HFF-Myc (cell line): ENCODE measurements at places on chromosomes 16 and 17.
A peak's percentile ranks its signal among the peaks of the same experiment; 100 is the strongest.

- DNase-seq = peak; percentile 61
Measured at GRCh38 chr16:11407047-11407982, 62.1 kb downstream of the RMI2 start.

DNA sequence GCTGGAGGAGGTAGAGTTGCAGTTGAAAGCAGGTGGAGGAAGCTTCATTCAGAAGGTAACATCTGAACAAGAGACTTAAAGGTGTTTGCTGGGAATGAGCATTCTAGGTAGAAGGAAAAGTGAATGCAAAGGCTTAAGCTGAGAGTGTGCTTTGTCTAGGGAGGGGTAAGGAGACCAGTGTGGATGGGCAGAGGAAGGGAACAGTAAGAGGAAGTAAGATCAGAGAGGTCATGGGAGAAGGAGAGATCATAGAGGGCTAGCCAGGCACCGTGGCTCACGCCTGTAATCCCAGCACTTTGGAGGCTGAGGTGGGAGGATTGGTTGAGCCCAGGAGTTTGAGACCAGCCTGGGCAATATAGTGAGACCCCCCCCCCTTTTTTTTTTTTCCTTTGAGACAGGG is 3.3 kb downstream of the STX4 start:
- DNase-seq = no peak

DNA sequence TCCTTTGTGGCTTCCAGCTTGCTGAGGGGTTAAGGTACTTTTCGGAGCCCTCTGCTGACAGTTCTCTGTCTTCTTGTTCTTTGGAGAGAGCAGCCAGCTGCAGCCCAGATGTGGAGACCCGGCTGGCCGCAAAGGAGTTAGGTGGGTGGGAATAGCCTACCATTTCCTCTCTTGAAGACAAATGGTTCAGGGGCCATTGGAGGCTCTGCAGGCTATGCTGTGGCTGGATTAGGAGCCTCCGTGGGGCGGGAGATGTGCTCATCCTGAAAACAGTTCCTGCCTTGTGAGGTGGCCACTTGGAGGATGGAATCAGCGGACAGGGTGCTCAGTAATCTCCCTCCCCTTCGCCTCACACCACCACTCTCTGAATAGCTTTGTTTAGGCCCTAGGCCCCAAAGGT is 30.3 kb downstream of the MEOX1 start:
- no peak for DNase-seq

DNA sequence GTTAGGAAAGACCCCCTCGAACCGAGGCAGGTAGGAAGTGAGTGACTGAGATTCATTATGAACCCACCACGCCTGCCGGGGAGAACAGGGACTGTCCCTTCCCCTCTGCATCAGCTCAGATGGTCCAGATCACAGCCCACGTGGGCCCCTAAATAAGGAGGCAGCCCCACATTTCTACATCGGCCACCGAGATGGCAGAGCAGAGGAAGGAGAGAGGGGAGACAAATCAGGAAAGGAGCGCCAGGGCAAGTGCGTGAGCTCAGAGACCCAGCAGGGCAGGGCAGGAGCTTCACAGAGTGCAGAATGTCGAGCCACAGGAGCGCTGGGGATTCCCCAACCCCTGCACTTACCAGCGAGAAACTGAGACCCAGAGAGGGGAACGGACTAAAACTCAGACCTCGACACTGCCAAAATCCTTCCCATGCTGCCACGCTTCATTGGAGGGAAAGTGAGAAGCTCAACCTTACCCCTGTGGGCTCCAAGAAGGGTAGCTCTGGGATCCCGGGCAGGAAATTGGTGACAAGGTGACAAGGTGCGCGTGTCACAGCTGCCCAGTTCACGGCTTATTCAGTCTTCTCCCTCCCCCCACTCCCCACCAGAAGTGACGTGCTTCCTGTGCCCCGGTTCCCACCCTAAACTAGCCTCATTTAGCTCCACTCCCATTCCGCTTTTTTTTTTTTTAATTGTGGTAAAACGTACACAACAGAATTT is at the start of gene ICAM2:
TSS of gene ICAM2 (minus strand) at position 578 of the 711 bp plus-strand sequence. CDS start 13,942 bp downstream, outside the sequence.
- no peak for DNase-seq

DNA sequence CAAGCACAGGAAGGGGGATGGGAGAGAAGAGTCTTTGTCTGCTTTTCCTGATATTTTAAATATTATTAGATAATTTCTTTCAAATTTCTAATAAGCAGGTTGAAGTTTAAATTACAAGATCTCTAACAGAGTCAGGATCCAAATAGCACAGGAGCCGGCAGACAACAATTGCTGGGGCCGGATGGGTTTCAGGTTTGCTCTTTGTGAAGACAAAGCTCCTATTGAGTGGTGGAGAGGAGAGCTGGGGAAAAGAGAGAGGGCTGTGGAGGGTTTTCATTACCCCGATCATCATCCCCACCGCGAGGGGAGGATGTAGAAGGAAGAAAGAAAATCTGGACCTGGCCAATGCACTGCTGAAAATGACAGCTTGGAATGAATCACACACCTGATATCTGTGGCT is 197.3 kb downstream of the SOX9 start:
- no peak for DNase-seq

- no peak for DNase-seq
Measured at GRCh38 chr17:80569924-80570323, 25.3 kb downstream of the RPTOR start.

GRCh38 chr16:62335356-62335755 is 299.1 kb upstream of the CDH8 start:
- DNase-seq = no peak

DNA sequence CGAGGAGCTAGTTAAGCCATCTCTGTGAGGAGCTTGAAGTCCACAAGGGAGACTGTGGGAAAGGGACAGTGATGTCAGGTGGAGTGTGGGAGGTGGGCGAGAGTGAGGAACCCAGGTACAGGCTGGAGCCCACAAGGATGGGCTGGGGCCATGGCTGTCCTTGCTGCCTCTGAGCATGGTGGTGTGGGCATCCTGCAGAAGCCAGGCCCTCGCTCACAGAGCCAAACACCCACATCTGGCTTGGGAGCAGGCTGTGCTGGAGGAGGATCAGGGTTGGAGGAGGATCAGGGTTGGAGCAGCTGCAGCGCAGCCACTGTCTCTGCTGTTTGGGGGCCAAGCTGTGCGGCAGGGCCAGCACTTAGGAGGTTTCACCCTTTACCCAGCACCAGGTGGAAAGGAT is 58.2 kb upstream of the ENPP7 start:
- DNase-seq = no peak

DNA sequence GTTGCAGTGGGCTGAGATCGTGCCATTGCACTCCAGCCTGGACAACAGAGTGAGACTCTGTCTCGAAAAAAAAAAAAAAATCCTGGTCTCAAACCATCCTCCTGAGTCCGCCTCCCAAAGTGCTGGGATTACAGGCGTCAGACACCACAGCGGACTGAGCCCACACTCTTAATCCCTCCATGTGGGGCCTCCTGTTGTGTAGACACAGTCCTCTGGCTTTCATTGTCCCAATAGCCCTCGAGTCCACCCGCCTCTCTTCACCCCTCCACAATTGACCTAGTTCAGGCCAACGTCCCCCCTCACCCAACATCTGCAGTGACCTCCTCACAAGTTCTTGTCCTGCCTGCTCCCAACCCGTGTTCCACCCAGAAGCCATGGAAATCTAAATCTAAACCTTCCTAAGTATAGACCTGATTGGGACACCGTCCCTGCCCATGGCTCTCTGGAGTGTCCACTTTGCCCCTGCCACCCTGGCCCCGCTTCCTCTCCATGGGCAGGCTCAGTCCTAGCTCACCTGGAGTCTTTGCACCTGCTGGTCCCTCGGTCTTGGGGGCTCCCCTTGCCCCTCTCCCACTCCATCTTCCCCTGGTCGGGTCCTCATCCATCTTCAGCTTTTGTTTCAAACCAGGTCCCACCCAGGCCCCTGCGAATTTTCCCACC is 46.7 kb downstream of the HAPSTR1 start:
- DNase-seq = no peak

- no peak for DNase-seq
Measured at GRCh38 chr17:3573246-3574100, 15.9 kb upstream of the TRPV3 start.

- DNase-seq = no peak
Measured at GRCh38 chr16:82945420-82946101, 318.8 kb downstream of the CDH13 start.

DNA sequence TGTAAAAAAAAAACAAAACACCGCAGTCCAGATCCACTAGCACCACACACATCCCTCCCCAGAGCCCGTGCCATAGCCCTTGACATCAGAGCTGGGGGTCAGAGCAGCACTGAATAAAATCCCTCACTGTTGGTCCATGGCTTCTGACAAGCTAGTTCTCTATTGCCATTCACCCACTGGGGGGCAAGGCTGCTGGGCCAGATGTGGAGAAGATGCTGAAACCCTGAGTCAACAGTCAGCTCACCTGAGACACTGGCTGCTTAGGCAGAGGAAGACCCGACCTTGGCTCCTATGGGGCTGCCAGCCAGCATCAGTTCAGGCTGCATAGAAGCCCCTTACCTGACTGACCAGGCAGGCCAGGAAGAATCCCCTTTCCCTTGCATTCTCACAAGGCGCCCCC is 228.2 kb downstream of the SOX9 start:
- DNase-seq = no peak

DNA sequence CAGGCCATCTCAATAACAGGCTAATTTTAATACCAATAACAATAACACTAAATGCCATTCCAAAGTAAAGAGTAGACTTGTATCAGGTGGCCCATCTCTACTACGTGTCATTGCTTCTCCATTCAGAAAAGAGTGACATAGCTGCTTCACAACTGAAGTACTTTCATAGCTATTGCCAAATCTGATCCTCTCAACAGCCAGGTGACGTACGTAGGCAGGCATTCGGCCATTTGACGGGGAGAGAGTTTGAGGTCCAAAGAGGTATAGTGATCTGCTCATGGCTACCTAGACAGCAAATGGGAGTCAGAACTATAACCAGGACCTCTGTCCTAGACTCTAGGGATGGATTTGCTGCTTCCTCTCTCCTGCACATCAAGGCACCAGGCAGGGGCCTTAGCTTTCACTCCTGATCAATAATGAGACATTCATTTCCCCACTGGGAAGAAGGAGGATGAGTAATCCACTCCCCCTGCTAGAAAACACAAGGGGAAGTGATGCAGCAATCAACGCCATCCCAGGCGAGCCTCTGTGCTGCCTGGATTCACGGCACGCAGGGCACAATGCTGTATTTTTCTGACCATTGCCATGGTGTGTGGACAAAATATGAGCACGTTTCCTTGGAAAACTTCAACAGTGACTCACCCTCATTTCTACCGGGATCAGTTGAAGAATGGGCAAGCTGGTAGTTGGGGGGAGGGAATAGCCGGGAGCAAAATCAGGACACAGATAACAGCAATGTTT is 80.9 kb downstream of the SPACA3 start:
- no peak for DNase-seq

- DNase-seq = no peak
Measured at GRCh38 chr16:67880584-67880983, 4.1 kb upstream of the NRN1L start.

GRCh38 chr16:85731179-85731578 is 19.7 kb downstream of the C16orf74 start:
- DNase-seq = no peak

GRCh38 chr16:87702325-87702811 is 63.4 kb downstream of the KLHDC4 start:
- DNase-seq = no peak

GRCh38 chr17:48153691-48154358 is 46.3 kb downstream of the SNX11 start:
- DNase-seq = no peak

- no peak for DNase-seq
Measured at GRCh38 chr16:987906-988305, 6.3 kb downstream of the SOX8 start.

- DNase-seq = no peak
Measured at GRCh38 chr17:79655672-79656290, 44.9 kb upstream of the RBFOX3 start.

GRCh38 chr17:72504783-72505182 is 384.0 kb downstream of the SOX9 start:
- DNase-seq = no peak

DNA sequence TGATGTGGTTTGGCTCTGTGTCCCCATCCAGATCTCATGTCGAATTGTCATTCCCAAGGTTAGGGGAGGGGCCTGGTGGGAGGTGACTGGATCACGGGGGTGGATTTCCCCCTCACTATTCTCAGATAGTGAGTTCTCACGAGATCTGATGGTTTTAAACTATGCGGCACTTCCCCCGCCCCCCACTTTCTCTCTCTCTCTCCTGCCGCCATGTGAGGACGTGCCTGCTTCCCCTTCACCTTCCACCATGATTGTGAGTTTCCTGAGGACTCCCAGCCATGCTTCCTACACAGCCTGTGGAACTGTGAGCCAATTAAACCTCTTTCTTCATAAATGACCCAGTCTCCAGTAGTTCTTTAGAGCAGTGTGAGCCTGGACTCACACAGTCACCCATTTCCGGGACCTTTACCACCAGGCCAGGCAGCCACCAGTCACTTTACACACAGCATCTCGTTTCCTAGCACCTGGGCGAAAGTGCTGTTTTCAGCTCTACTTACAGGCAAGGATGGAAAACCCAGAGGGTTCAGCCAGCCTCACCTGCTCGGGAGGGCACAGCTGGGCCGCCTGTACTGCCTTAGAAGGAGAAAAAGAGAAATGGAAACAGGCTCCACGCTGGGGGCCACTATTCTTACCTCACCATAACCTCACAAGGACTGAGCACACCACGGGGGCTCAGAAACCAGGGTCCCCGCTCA is 13.8 kb upstream of the ZC3H18 start:
- DNase-seq = no peak

GRCh38 chr17:40547785-40548478 is 17.3 kb downstream of the CCR7 start:
- DNase-seq = no peak

DNA sequence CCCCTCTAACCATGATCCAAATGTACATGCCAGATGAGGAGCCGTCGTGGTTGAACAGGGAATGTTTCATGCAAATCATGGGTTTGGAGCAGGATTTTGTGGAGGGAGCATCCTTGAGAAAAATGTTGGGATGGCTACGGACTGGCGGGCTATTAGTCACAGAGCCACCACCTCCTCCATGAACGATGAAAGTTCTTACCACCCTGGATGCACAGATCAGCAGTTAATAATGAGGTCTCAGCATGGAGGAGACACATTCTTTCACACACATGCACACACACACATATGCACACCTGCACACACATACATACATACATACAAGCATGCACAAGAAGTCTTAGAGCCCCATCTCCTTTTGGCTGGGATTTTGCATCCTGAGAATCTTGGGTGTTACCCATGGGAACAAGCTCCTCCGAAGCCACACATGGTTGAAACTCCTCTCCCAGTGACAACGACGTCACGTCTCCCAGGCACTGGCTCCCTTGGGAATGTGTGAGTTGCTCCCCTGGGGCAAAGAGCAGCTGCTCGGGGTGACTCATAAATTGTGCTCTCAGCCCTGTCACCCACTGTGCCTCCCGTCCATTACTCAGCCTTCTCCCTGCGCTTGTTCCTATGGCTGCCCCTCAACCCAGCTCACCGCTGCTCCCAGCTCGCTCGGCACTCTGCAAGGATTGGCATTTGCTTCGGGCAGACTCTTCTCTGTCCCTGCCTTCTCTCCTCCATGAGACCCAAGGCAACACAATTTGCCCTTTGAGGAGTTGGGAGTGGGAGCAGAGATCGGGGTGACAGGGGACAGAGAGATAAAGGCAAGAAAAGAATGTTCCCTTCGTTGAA is 344.6 kb downstream of the SOX9 start:
- peak; percentile 73 for DNase-seq

- no peak for DNase-seq
Measured at GRCh38 chr17:65182233-65182632, 45.1 kb downstream of the RGS9 start.

GRCh38 chr16:27314161-27314723 is 468 bp downstream of the IL4R start:
- DNase-seq = peak; percentile 55

GRCh38 chr16:87979352-87979751 is 28.1 kb downstream of the BANP start:
- no peak for DNase-seq
